Tongue (tissue), 3 donors: ENCODE measurements at places on chromosomes 3 and 15.

DNA sequence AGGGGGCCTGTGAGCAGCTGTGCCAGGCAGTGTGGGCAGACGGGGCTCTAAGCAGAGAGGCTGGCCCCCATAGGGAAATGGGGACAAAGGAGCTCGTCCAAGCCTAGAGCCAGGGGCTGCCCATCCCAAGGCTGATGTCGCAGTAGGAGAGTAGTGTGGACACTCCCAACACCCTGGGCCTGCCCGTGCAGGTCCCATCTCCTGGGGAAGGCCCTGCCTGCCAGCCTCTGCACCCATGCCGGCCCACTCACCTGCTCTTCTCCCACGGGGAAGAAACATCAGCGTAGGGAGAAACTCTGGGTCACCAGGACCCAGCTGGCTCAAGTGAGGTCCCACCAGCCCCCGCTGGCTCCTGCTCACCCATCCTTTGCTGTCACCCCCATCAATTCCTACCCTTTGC, 10.7 kb upstream of the DUSP7 start:
- no peak for DNase-seq

DNA sequence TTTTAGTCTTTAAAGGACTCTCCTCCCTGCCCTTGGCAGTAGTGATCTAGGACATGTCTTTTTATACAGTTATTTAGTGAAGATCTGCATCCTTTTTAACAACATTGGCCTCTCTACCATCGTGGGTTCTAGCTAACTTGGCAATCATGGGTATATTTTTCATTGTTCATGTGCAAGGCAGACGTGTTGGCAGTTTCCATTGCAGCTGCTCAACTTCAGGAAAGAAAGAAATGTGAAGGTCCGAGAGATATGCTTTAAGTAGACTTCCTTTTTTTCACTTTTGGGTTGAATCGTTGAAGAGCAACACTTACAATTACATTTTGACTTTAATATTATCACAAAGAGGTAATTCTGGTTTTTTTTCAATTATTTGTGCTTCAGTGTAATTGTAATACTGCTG, 172.6 kb downstream of the SATB1 start:
- no peak for DNase-seq

- no peak for DNase-seq
Observed at GRCh38 chr15:53397041-53397616, 362.3 kb downstream of the WDR72 start.

GRCh38 chr3:10549617-10550230, 44.3 kb upstream of the ATP2B2 start:
- no peak for DNase-seq

- no peak for DNase-seq
Observed at GRCh38 chr15:71723344-71723743, 87.0 kb upstream of the NR2E3 start.

- DNase-seq: no peak
Observed at GRCh38 chr3:145170121-145170520, 990.9 kb downstream of the PLOD2 start.

DNA sequence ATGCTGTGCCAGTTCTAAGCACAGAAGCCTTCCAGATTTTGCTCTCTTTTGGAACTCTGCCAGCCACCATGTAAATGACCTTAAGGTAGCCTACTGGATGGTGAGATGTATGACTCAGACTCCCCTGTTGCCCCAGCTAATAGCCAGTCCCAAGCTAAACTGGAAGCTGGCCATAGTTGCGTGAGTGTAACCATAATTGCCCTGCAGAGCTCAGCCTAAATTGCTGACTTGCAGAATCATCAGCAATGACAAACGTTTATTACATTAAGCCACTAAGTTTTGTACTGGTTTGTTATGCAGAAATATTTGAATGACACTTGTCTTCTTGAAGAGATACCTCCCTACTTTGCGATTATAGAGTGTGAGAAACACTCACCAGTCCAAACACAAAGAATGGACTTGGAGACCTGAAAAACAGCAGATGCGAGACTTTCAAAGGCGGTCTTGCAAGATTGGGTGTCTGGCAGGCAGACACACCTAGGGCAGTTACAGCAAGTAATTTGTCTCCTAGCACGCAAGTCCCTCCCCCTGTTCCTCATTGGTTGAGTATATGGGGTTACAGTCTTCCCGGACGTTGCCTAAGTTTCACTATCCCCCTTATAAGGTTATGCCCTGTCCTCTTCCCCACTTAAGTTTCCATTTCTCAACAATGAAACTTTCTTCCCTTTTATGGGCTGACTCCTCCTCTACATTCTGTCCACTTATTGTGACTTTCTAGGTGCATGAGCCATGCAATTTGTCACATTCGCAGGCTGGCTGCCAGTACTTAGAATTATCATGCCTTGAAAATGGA, 83.6 kb upstream of the XCR1 start:
- peak; percentile 10 for DNase-seq

DNA sequence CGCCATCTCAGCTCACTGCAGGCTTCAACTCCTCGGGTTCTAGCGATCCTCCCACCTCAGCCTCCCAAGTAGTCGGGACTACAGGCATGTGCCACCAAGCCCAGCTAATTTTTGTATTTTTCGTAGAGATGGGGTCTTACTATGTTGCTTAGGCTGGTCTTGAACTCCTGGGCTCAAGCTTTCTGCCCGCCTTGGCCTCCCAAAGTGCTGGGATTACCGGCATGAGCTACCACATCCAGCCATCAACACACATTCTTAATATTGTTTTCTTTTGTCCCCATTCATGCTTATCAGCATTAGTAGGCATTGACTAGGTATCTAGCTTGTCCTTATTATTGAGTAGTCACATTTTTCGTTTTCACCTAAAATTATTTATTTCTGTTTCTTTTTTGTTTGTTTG, 168.3 kb downstream of the GHSR start:
- no peak for DNase-seq

- peak; percentile 19 for DNase-seq
Observed at GRCh38 chr3:172892158-172892557, 141.6 kb downstream of the ECT2 start.

GRCh38 chr3:15345608-15346137, 13.3 kb upstream of the SH3BP5 start:
- no peak for DNase-seq

GRCh38 chr3:48832684-48833083, 15.0 kb downstream of the PRKAR2A start:
- no peak for DNase-seq

DNA sequence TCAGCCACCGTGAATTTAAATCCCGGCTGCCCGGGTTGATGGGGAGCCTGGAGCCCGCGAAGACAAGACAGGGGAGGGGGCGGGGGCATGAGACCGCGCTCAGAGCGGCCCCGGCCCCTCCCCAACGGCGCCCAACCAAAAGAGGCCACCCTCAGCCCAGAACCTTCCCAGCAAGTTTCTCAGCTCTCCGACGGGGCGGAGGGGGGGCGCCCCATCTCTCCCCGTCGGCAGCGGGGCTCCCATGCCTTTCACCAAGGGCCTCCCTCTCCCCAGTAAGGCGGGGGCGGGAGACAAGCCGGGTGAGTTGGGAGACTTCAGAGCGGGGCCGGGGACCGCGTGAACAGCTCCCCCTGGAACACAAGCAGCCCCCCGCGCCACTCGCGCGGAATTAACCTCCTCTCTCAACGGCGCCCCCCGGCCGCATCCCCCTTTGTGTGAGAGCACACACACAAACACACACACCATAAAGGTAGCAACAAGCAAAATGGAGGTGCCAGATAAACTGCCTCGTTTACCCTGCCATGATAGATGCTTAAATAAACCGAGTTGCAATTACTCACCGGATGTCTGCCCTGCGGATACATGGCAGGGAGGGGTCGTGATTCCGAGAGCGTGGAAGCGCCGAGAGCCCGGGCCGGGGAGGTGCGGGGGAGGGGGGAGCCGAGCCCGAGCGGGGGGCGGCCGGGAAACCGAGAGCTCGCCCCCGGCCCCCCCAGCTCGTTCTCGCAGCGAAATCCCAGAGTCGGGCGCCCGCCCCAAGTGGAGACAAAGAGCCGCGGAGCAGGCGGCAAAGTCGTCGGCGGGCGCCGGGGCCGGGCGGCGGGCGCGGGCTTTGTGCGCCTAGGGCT, 1.3 kb downstream of the TLE3 start:
- peak; percentile 73 for DNase-seq

- no peak for DNase-seq
Observed at GRCh38 chr3:122067214-122067550, 12.0 kb downstream of the CD86 start.

DNA sequence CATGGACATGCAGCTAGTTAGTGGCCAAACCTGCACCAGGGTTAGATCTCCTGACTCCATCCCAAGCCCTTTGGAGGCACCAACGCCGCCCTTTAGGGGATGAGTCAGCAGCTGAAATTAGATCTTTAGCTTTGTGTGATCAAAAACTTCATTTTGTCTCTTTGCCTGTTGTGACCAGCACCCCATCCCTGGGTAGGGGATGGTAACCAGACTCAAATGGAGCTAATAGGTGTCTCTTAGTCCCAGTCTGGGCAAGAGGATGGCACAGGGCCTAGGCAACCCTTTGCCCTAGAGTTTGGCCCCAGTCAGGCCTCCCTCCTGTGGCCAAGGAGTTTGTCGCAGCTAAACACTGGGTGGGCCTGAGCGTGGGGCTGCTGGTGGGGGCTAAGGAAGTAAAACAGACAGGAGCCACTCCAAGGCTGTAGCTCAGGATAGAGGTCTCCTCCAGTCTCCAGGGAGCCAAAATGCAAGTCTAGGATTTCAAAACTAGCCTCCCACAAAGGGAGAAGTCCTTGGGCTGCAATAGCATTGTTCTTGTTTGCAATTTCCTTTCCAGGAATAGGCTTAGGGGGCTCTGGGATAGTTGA, 105.1 kb downstream of the CPN2 start:
- no peak for DNase-seq

GRCh38 chr15:41801850-41802455, 25.9 kb upstream of the JMJD7 start:
- DNase-seq: no peak

- no peak for DNase-seq
Observed at GRCh38 chr3:33317963-33318709, 40.9 kb downstream of the FBXL2 start.

GRCh38 chr3:111744611-111745010, 114.5 kb upstream of the PHLDB2 start:
- no peak for DNase-seq

GRCh38 chr3:104750581-104750980, 616.1 kb upstream of the ALCAM start:
- DNase-seq: peak; percentile 31

- DNase-seq: peak; percentile 83
Observed at GRCh38 chr3:187679638-187680396, 9.6 kb upstream of the SST start.

DNA sequence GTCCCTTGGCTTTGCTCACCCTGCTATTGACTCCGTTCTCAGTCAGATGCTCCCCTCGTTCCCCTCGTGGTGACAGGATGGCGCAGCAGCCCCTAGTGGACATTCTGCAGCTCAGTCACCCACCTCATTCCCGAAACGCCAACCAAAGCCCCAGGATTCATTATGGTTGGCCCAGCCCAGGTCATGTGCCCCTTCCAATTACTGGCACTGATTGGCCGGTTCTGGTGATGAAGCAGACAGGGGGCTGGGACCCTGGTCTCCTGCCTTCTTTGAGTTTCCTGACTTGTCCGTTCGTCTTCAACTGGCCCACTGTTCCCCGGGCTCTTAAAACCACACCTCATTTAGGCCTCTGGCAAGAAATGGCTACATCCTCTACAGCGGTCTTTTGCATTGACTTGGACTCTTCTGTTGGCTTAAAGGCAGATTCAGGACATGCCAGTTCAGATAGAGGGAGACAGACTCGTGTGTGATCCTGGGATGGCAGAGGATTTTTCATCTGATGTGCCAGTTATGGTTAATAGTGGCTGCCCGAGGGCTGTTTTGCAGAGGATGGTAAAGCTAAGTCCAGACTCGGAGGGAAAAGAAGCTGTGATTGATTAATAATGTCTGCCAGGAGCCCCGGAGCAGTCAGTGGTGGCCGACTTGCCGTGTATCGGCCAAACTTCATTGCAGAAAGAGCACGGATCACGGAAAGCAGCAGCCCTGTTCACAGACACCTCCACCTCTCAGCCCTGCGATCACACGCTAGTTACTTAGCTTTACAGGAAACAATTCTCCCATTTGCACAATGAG, 37.8 kb downstream of the LSM3 start:
- DNase-seq: peak; percentile 97

- DNase-seq: no peak
Observed at GRCh38 chr3:18189282-18190050, 235.7 kb downstream of the SATB1 start.

DNA sequence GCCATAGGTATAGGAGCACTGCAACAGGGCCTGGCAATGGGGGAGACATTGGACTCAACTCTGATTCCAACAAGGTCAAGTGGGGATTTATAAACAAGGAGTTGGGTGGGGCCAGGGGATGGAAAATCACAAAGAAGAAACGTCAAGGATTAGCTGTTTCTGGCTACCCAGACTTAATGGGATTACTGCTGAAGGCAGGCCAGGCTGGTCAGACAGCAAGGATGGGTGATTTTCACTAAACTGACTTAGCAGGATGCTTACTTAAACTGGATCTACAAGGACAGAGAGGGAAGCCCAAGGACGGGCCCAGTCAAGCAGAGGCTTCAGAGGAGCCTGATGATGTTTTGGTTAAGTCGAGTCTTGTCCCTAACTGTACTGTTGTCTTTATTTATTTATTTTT, 76.2 kb downstream of the USP13 start:
- no peak for DNase-seq

DNA sequence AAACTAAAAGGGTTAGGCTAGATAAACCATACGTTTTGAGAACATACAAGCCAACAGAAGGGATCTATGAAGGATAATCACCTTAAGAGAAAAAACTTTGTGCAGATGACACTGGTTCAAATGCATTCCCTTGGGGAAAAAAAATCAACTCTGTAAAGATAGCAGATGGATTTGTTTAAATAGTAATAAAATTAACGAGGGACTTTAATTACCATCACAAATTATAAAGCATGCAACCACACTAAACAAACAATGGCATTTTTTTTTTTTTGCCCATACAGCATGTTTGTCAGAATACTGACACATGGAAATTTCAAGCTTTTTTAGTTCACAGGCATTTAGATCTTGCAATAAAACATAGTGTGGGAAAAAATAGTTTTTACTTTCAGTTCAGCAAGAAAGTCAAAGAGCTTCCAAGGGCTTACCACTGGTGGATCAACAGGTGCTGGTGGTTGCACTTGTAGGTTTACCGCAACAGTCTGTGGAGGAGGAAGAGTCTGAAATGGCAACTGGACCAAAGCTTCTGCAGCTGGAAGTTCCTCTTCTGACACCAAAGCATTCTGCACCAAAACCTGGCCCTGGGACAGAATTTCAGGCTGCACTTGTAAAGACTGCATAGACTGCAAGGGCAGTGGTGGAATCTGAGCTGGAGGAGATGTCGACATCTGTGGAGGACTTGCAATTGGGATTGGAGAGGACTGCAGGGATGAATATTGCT, 53.1 kb downstream of the PHC3 start:
- DNase-seq: no peak

DNA sequence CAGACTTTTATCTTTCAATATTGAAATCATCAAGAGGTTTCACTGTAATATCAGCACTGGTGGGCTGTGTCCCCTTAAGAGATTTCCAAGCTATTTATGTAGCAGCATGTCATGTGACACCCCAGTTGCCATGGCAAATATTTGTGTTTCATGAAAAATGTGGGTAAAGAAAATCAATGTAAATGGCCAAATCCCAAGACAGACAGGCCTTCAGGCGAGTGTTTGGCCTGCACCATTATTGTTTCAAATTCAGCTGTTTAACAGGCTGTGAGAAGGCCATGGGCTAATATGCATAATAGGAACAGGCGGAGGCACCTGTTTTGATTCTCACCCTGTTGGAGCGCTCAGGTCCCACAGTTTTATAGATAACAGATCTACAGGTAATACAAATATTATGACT, 104.2 kb downstream of the IQCH start:
- peak; percentile 66 for DNase-seq

GRCh38 chr3:125148836-125149235, 63.7 kb downstream of the SLC12A8 start:
- peak; percentile 89 for DNase-seq
